ENCODE measurements at places on chromosomes 7 and 10.

DNA sequence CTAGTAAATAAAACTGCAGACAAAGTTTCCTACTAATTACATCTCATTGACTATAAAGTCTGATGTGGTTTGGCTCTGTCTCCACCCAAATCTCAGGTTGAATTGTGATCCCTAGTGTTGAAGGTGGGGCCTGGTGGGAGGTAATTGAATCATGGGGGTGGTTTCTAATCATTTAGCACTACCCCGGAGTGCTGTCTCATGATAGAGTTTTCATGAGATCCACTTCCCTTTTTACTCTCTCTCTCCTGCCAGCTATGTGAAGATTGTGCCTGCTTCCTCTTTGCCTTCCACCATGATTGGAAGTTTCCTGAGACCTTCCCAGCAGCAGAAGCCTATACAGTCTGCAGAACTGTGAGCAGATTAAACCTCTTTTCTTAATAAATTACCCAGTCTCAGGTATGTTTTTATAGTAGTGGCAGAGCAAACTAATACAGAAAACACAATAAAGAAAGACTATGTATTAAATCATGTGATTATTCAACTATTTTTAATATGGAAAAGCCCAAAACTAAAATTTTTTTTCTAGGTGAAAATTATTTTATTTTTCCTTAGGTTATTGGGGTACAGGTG is 232.1 kb downstream of the FZD1 start:
- H3K4me3 ChIP-seq, result no peak overlapping the region
- DNase-seq, result no peak
- no peak overlapping the region for H3K27ac ChIP-seq
- H3K4me1 ChIP-seq, result no peaks in the 10 kb centered on the region
- no peaks in the 10 kb centered on the region for H3K27me3 ChIP-seq

GRCh38 chr10:15180736-15181135 is 12.2 kb upstream of the NMT2 start:
- H3K4me3 ChIP-seq, result no peak overlapping the region
- H3K27ac ChIP-seq, result no peak overlapping the region
- no peaks in the 10 kb centered on the region for H3K36me3 ChIP-seq
- DNase-seq, result no peak
- H3K4me1 ChIP-seq, result no peaks in the 10 kb centered on the region

- H3K27ac ChIP-seq, result no peak overlapping the region
- H3K27me3 ChIP-seq, result no peaks in the 10 kb centered on the region
- no peak overlapping the region for H3K4me3 ChIP-seq
- no peaks in the 10 kb centered on the region for H3K4me1 ChIP-seq
- no peaks in the 10 kb centered on the region for H3K36me3 ChIP-seq
- no peak for DNase-seq
These were observed 189.3 kb downstream of the KLF6 start for GRCh38 chr10:3595736-3596135.

- H3K36me3 ChIP-seq, result peaks cover 2% of the 10 kb centered on the region
- H3K4me1 ChIP-seq, result no peaks in the 10 kb centered on the region
- DNase-seq, result no peak
- no peaks in the 10 kb centered on the region for H3K27me3 ChIP-seq
- H3K27ac ChIP-seq, result no peak overlapping the region
These were observed 12.8 kb downstream of the ZMIZ2 start for GRCh38 chr7:44761207-44762161.

GRCh38 chr7:8015100-8015745 is 46.6 kb downstream of the GLCCI1 start:
- H3K36me3 ChIP-seq, result peaks cover 13% of the 10 kb centered on the region
- H3K27ac ChIP-seq, result no peak overlapping the region
- no peaks in the 10 kb centered on the region for H3K27me3 ChIP-seq
- no peaks in the 10 kb centered on the region for H3K4me1 ChIP-seq

GRCh38 chr10:69578508-69578991 is 5.3 kb upstream of the NEUROG3 start:
- peaks cover 64% of the 10 kb centered on the region for H3K27me3 ChIP-seq
- no peaks in the 10 kb centered on the region for H3K36me3 ChIP-seq
- H3K27ac ChIP-seq, result no peak overlapping the region
- DNase-seq, result no peak

DNA sequence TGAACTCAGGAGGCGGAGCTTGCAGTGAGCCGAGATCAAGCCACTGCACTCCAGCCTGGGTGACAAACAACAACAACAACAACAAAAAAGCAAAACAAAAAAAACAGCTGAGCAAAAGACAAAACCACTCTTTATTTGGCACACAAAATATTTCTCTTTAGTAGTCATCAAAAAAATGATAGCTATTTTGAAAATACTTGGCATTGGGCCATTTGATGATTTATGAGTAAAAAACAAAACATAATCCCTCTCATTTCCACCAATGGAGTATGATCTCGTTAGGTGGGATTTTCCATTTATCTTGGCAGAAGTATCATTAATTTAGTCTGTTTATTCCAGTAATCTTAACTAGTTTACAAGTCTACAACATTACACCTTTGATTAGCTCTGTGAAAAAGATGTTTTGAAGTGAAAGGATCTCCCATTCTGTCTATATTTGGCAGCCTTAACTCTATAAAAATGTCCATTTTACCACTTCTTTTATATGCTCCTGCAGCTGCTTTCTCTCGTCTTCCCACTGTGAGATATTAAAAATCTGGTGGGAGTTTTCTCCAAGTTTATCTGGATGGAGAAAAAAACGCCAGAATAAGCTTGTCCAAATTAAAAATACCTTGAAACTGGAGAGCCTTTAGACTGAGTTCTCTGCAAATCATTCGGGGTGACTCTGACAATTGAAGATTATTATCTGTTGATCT is 58.8 kb upstream of the AGMO start:
- H3K4me1 ChIP-seq, result no peaks in the 10 kb centered on the region
- DNase-seq, result no peak
- no peaks in the 10 kb centered on the region for H3K27me3 ChIP-seq
- no peak overlapping the region for H3K4me3 ChIP-seq
- H3K36me3 ChIP-seq, result no peaks in the 10 kb centered on the region

DNA sequence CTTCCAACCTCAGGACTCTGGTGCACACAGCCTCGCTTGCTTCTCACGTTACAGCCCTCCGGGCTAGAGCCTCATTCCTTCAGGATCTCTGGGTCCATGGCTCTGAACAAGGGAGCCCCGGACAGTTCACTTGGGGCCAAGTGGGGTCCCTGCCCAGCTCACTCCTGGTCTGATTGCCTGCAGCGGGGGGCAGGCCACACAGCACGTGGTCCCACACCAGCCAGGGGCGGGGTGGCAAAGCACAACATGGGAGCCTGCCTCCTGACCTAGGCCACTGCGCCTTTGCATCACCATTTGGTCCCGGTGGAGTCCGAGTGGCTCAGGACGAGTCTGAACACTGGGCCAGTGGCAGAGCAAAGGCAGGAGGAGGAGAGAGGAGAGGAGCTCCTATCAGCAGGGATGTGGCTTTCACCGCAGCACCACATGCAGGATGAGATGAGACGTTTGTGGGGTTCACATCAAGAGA is 13.4 kb upstream of the CRYGN start:
- H3K27me3 ChIP-seq, result peaks cover 16% of the 10 kb centered on the region
- no peak overlapping the region for H3K4me3 ChIP-seq
- H3K4me1 ChIP-seq, result no peaks in the 10 kb centered on the region

DNA sequence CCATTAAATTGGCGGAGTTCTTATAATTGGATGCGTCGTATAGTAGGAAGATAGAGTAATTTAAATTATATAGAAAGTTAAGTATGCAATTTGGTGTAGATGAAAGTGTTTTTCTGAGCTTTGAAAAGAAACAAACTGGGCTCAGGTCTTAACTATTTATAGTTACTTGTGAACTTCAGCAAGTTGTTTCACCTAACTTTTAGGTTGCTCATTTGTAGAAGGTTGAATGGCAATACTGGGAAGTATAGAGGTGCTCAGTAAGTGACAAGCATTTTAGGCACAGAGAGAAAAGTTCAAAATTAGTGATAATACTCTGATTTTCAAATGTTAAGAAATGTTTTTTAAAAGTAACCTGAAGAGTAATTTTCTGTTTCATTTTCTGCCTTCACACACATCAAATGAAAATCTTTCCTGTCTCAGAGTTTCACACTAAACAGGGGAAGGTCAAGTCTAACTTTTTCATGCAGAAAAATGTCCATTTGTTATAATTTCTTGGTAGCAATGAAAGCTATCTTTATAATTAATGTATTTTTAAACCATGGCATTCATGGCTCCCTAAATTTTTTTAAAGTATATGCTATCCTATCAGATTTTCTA is 146.5 kb downstream of the PHF14 start:
- no peaks in the 10 kb centered on the region for H3K36me3 ChIP-seq
- H3K4me1 ChIP-seq, result peaks cover 13% of the 10 kb centered on the region
- DNase-seq, result peak; percentile 38
- H3K27ac ChIP-seq, result peak overlapping the region; percentile 12
- peak overlapping the region; percentile 18 for H3K4me3 ChIP-seq
- H3K27me3 ChIP-seq, result no peaks in the 10 kb centered on the region

- no peaks in the 10 kb centered on the region for H3K4me1 ChIP-seq
- no peak overlapping the region for H3K27ac ChIP-seq
- H3K36me3 ChIP-seq, result no peaks in the 10 kb centered on the region
These were observed 83.3 kb downstream of the ORC5 start for GRCh38 chr7:104124469-104124868.

DNA sequence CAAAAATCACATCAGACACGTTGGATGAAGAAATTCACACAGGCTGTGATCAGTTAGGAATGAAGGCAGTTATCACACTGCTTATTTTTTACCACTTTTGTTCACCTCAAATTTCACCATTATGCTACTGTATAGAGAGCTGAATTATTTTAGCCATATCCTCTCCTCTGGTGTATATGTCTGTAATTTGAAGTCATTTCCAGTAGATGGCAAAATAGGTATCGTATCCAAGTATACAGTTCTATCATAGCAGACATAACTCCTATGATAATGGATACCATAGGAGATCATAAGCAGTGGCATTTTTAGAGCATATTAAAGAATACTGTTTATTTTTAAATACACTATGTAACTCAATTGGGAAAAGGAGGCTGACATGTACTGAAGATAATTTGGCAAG is 909.7 kb downstream of the DNAJB9 start:
- DNase-seq, result no peak
- H3K4me3 ChIP-seq, result no peak overlapping the region
- no peaks in the 10 kb centered on the region for H3K27me3 ChIP-seq

GRCh38 chr10:96511044-96511945 is 2.4 kb downstream of the TLL2 start:
- H3K27ac ChIP-seq, result no peak overlapping the region
- no peak for DNase-seq
- peaks cover 15% of the 10 kb centered on the region for H3K27me3 ChIP-seq
- no peak overlapping the region for H3K4me3 ChIP-seq

GRCh38 chr7:70794962-70795361 is 337.0 kb upstream of the GALNT17 start:
- H3K4me1 ChIP-seq, result no peaks in the 10 kb centered on the region
- no peak overlapping the region for H3K27ac ChIP-seq
- no peak overlapping the region for H3K4me3 ChIP-seq
- no peak for DNase-seq
- H3K27me3 ChIP-seq, result no peaks in the 10 kb centered on the region

GRCh38 chr7:21916629-21917028 is 29.1 kb downstream of the CDCA7L start:
- H3K36me3 ChIP-seq, result no peaks in the 10 kb centered on the region
- no peaks in the 10 kb centered on the region for H3K4me1 ChIP-seq
- H3K27me3 ChIP-seq, result no peaks in the 10 kb centered on the region
- no peak for DNase-seq
- H3K4me3 ChIP-seq, result no peak overlapping the region

DNA sequence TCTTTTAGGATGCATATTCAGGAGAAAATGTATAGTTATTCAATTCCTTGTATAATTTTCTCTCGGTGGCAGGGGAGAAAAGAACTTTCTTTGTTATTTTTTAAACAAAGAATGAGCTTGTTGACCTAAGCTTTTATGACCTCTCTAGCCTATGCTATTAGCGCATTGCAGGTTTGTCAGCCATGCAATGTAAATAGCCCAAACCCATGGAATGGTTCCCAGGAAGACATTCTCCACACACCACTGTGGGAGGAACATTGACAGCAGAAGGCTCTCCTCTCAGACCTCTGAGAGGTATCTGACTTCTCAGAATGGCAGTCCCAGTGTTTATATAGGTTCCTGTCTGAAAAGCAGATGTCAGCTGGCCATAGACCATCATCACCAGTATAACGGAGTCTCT is 19.6 kb upstream of the AGBL3 start:
- no peak overlapping the region for H3K4me3 ChIP-seq
- no peak overlapping the region for H3K27ac ChIP-seq
- H3K36me3 ChIP-seq, result no peaks in the 10 kb centered on the region
- no peak for DNase-seq

DNA sequence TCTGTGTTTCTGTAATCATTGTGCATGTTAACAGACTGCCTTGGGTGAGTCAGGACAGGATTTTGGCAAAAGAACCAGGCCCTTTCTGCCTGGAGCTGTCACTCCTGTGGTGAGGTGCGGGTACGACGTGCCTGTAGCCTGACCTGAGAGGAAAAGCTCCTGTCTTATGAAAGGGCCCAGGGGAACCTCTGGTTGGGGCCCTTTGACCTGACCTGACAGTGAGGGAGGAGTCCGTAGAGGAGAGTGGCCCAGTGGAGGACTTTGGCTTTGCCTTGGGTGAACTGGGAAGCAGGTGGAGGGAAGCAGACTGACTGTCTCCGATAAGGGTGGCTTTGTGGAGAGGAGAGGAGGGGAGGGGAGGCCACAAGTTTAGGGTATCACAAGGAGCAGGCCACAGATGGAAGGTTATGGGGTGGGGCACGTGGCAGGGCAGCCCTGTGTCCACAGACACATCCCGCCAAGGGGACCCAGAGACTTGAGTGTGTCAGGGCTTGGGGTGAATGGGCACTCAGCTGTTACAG is 6.9 kb downstream of the PFKP start:
- H3K4me1 ChIP-seq, result no peaks in the 10 kb centered on the region
- H3K36me3 ChIP-seq, result no peaks in the 10 kb centered on the region
- H3K27ac ChIP-seq, result no peak overlapping the region

DNA sequence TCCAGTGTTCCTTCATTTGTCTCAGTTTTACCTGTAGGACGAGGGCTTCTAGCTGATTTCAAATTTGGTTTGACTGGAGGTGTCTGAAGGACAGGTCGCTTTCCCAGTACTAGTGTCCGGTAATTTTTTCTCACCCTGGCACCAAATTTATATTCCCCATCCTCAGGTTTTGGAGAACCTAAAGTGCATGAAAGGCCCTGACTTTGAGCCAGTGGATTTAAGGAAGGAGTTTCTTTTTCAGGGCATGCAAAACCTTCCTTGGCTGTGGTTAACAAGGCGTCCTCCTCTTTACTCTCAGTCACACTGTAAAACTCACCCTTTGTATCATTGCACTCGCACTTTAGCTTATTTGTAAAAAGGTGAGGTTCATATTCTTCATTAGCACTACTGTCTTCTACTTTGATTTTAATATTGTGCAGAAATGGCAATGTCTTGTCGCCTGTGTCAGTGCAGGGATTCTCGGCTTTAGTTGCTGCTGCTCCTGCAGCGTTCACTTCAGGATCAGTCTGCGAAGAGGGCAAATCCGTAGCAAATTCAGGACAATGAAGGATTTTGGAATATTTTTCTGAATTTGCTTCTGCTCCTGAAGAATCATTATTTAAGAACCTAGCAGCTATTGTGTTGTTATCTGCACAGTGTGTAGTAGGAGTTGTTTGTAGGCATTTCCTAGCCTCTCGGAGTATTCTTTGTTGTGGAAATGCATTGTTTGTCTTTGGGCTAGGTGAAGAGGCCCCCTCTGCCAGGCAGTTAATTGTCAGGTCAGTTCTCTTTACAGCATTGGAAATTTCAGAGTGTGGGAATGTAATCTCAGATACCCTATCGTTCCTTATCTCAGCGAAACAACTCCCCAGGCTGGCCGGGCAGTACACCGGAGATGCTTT is 9.9 kb downstream of the SKIDA1 start:
- H3K4me1 ChIP-seq, result 0 out of 2 replicates have a peak, but pooled peaks cover 4% of the 10 kb centered on the region
- H3K4me3 ChIP-seq, result peak overlapping the region; percentile 63

- H3K27ac ChIP-seq, result no peak overlapping the region
- no peak for DNase-seq
- no peak overlapping the region for H3K4me3 ChIP-seq
These were observed 56.9 kb upstream of the PPP2R2D start for GRCh38 chr10:131843881-131844284.

GRCh38 chr10:1216574-1217236 is 160.5 kb downstream of the WDR37 start:
- H3K27ac ChIP-seq, result no peak overlapping the region
- no peaks in the 10 kb centered on the region for H3K4me1 ChIP-seq
- no peak for DNase-seq

Data from MM.1S (cell line).